Activated T-cell treated with anti-CD3 and anti-CD28 coated beads for 48 hours (primary cell): ENCODE measurements at places on chromosomes 1 and 21.

DNA sequence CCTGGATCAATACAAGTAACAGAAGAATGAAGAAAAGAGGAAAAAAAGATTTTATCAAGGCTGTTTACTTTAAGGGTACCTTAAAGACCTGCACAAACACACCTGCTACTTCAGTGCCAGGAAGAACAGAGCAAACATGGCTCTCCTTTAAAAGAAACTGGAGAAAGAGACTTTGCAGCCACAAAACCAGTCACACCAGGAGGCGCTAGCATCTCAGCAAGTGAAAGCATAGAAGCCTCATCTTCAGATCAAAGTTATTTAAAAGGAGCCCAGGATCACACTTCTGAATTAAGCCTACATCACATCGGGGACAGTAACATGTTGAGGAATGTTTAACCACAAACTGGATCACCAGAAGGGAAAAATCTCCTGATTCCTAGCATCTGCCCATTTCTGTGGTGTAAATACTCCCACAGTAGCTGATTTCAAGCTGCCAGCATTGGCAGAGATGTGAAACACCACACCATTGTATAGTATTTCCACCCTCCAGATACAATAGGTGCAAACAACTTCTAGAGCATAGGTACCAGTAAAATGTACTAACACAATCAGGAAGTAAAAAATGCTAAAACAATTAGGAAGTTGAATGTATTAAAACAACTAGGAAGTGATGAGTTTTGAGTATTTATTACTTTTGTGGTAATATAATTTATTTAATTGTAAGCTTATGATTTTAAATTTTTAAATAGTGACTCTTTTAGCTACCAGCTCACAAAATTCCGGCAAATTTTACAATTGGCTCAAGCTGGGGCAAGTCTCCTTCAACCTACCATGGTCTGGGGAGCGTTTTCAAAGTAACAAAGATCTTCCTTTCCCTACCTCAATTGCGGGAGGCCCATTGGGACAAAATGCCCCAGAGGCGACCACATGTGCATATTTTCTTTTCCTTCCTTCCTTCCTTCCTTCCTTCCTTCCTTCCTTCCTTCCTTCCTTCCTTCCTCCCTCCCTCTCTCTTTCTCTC is 105.3 kb upstream of the CLDN14 start:
- no peak for DNase-seq

DNA sequence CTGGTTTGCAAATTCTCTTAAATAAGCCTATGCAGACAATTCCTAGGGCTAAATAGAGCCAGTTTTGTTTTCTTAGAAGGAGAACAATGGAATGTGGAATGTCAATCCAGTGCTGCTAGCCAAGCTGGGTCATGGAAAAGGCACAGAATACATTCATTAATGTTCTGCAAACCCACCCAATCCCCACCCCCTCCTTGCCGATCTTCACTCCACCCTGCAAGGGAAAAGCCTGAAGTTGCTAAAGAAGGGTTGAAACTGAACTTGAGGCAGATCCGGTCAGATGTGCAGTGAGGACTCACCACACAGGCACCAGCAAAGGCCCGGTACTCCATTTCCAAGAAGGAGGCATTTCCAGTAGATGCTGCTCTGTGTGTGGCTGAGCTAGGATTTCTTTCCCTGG is 179.6 kb downstream of the PLPP3 start:
- DNase-seq, result no peak

GRCh38 chr1:94694226-94694915 is 125.8 kb upstream of the SLC44A3 start:
- DNase-seq, result no peak

DNA sequence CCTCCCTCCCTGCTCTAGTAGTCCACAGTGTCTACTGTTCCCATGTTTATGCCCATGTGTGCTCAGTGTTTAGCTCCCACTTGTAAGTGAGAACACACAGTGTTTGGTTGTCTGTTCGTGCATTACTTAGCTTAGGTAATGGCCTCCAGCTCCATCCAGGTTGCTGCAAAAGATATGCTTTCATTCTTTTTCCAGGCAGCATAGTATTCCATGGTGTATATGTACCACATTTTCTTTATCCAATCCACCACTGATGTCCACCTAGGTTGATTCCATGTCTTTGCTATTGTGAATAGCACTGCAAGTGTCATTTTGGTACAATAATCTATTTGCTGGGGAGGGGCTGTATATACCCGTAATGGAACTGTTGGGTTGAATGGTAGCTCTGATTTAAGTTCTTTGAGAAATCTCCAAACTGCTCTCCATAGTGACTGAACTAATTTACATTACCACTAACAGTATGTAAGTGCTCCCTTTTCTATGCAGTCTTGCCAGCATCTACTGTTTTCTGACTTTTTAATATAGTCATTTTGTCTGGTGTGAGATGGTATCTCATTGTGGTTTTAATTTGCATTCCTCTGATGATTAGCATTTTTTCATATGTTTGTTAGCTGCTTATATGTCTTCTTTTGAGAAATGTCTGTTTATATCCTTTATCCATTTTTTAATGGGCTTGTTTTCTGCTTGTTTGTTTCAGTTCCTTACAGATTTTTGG is 191.9 kb upstream of the DMRTA2 start:
- no peak for DNase-seq

DNA sequence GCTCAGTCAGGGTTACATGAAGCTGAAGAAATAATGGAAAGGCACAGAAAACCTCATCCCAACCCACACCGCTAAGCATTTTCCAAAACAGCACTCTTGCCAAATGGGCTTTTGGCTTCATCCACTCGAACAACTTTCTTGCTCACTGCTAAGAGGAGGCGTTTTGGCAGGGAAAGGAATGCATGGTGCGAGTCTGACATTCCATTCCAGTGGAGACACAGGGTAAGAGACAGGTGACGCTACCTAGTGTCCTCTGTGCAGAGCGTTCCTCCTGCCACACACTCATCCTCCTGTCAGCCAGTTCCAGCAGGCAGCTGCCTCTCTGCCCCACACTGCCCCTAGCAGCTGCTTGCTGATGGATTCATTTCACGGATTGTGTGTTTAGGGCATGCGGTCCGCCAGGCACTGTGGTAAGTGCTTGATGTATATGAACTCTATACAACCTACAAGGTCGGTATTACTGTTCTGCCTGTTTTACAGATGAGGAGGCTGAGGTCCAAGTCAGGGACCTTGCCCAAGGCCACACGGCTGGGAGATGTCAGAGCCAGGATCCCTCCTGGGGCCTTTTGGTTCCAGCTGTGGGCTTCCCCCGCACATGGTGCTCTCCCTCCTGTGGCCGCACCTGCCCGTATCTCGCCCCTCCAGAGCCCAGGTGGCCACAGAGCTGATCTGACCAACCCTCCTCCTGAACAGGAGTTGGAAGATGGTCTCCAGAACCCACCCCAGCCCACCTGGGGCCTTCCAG is 25.7 kb upstream of the BACE2 start:
- DNase-seq, result no peak

DNA sequence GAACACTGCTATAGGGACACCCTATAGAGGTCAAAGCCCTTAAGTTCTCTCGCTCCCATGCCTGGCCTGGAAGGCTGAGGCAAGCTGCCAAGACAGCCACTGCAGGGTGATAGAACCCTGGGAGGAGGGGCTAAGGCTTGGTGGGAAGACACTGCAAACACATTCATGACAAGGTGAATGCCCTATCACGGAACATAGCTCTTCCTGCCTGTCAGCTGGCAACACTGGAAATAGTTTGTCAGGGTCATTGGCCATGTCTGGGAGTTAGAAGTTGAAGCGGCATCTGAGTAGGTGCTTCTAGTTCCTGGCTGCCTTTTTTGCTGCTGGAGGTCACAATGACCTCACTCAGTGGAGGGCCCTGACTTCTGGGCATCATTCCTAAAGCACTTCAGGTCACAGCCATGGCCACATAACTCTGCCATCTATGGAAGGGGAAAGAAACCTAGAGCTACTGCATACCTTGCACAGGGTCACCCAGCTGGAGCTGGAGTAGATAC is 4.2 kb downstream of the FABP3 start:
- DNase-seq, result no peak

- no peak for DNase-seq
Measured at GRCh38 chr1:154429118-154429517, 24.0 kb downstream of the IL6R start.

DNA sequence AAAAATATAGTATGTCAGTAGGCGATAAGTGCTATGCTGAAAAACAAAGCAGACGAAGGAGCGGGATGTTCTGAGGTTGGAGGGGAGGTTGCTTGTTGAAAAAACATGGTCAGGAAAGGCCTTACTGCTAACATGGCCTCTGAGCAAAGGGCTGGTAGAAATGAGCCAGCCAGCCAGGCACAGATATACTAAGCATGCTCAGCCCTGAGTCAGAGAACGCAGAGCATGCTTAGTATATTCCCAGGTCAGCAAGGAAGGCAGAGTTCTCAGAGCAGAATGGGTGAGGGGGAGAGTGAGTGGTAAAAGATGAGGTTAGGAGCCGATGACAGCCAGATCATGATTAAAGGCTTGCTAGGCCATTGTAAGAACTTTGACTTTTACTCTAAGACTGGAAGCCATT is 36.7 kb downstream of the ZBTB40 start:
- DNase-seq, result no peak

GRCh38 chr1:210093461-210093860 is 139.1 kb upstream of the SERTAD4 start:
- DNase-seq, result no peak

- no peak for DNase-seq
Measured at GRCh38 chr1:150780510-150780909, 14.9 kb upstream of the CTSS start.

- DNase-seq, result no peak
Measured at GRCh38 chr1:203468326-203468725, 7.3 kb upstream of the PRELP start.

DNA sequence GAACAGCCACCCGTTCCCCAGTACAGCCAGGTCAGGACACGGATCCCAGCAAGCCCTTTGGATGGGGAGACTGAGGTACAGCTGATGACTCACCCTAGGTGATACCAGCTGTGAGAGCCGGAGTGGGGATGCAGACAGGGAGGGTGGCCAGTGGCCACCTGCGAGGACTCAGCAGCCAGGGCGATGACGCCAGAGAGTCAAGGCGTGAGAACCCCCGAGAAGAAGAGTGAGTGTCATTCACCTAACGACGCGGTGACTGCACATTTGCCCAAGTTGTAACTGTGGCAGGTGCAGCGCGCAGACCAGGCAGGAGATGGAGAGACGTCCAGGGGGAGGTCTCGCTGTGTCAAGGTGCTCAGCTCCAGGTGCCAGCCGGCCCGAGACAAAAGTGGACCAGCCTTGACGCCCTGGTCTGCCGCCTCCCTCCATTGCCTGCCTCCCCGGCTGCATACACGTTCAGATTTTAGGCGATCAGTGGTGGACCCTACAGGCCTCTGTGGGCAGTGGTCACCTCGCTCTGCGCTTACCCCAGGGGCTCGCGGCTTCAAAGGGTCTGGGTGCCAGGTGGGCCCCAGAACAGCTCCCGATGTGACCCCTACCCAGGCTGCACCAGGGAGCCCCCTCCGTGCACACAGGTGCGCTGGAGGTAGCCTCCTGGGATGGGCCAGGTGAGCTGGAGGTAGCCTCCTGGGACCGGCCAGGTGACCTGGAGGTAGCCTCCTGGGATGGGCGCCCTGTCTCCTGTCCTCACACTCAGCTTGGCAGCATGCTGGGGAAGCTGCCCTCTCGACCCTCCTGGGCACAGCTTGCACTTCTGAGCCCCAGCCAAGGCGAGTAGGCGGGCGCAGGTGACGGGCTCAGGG is 11.9 kb downstream of the LRRC3 start:
- DNase-seq, result no peak

GRCh38 chr1:18722270-18722669 is 91.6 kb downstream of the PAX7 start:
- no peak for DNase-seq

DNA sequence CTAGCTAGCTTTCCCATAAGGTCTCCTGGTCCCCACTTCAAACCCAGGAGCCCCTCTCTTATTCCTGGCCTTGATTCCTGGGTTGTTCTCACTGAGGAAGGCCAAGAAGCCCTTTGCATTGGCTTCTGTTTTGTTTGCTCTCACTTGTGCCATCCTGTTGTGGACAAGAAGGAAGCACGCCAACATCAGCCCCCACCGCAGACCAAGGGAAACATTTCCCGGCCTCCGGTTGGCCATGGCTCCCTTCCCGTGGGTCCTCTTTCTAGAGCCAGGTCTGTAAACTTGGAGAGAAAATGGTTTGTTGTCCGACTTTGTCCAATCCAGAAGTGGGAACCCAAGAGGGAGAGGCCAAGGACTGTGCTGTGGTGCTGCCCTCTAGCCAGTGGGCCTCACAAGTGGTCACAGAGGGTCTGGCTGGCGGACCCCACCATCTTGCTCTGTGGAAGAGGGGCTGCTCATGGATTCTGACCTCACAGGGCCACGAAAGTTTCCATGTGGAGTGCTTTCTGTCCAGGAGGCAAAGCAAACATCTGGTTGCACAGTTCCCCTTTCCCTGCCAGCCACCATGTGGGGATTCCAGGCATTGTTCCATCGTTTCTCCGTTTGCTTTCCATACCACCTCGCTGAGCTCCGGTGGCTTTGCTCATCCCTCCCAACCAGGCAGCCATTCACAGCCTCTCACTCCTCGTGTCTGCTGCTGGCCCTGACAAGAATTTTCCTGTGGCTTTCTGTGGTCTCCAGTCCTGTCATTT is 18.9 kb upstream of the TENT5C start:
- no peak for DNase-seq

DNA sequence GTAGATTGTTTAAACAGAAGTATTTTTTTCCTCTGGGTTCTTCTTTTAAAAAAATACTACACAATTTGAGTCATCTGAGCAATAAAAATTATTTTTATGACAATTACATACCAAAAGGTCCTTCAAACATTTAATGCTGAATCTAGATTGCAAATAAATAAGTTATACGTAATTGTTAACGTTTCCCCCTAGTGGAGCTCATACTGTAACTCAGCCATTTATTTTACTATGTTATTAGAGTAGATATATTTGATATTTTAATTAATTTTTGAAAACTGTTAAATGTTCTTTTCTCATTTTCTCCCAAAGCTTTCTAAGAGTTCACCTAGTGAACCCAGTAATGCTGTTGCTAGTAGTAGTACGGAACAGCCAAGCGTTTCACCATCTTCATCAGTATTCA is 33.5 kb downstream of the ZMYM1 start:
- DNase-seq, result no peak

DNA sequence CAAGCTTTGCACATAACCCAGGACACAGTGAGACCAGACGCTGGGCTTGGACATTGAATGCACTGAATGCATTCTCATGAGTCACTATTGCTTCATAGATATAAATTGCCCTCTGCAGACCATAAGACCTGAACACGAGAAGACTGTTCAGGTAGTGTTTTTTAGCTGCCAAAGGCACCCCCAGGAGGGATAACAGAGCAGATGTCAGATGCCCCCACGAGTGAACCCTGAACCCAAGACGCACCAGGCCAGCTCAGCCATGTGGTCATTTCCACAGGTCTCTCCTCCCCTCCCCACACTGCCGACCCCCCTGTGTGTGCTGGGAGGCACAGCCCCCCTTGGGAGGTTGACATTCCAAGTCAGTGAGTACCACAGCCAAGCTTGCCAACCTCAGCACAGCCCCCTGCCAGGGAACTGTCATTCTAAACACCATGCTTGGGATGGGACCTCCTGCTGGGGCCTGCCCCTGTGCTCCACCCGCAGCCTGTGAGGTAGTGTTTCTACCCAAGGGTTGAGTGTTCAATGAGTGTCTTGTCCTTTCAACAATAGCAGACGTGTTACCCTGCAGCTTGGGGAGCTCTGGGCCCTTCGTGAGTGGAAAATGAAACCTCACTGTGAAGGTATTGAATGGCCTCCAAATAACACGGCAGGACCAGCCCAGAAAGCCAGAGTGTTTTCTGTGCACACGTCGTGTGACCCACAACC is 68.2 kb downstream of the PSMG1 start:
- no peak for DNase-seq
